Stimulated activated CD8-positive, alpha-beta memory T cell treated with anti-CD3 and anti-CD28 coated beads, Interleukin-4, amount 100 ng/mL, for 4 hours (primary cell): ENCODE measurements at places on chromosomes 13 and 19.
A peak's percentile ranks its signal among the peaks of the same experiment; 100 is the strongest.

DNA sequence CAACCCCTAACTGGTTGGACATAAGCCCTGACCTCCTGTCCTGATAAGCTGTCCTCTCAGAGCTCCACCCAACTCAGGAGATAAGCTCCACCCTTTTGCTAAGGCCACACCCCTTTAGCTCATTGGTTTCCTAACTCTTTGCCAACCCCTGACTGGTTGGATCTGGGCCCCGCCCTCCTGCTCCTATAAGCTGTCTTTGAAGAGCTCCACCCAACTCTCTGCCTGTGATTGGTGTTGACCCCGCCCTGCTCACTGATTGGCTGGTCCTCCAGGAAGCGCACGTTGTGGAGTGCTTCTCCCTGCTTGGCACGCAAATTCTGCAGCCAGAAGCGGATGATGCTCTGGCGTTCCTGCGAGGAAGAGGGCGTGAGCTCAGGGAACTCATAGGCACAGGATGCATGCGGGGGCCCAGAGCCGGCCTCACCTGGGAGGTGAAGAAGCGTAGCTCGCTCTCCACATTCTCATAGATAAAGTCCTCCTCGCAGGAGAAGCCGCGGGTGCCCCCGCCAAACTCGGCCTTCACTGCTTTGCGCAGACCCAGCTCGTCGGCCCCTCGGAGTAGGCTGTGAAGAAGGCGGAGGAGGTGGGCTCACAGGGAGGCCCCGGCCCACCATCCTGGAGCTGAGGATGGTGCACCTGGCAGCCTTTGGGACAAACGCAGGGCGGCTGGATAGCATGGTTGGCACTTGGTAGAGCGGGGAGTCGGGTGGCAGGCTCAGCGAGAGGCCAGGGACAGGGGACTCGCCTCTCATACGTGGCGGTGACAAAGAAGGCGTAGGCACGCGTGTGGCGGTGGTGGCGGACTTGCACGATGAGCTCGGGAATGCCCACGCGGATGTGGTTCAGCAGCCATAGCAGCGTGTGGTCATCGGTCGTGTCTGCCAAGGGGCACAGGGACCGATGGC, 1.7 kb downstream of the ANO8 start:
- no peak for DNase-seq

DNA sequence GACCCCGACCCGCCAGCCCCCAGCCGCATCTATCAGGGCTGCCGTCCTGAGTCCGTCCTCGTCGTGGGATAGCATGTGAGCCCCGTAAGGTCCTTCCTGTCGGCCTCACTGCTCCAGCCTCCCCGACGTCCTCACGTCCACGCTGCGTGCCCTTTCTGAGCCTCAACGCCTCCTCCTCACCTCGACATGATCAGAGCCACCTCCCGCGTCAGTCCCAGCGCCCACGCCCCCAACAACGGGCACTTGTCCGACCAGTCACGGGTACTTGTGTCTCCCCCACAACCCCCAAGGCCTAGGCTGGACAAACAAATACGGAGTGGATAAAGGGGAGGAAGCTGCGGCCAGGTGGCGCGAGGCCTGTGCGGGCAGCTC, 665 bp downstream of the ZNF497 start:
- peak; percentile 29 for DNase-seq

DNA sequence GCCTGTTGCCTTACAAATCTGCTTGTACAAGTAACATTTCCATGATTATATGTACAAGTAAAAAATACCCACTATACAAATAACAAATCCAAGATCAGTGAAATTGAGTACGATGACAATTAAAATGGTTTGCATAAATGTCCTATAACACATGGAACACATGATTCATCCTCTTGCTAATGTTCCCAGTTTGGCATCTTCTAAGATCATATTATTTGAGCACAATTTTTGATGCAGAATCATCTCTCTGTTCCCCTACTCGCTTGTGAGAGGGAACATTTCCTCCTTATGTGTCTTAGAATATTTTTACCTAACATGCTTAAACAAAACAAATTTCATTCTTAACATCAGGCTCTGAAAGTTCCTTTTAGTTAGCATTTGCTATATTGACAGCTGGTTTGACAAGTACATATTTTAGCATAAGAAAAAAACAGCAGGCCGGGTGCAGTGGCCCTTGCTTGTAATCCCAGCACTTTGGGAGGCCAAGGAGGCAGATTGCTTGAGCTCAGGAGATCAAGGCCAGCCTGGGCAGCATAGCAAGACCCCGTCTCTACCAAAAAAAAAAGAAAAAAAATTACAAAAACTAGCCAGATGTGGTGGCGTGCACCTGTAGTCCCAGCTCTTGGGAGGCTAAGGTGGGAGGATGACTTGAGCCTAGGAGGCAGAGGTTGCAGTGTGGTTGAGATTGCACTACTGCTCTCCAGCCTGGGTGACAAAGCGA, 14.2 kb downstream of the ZNF331 start:
- DNase-seq = no peak

DNA sequence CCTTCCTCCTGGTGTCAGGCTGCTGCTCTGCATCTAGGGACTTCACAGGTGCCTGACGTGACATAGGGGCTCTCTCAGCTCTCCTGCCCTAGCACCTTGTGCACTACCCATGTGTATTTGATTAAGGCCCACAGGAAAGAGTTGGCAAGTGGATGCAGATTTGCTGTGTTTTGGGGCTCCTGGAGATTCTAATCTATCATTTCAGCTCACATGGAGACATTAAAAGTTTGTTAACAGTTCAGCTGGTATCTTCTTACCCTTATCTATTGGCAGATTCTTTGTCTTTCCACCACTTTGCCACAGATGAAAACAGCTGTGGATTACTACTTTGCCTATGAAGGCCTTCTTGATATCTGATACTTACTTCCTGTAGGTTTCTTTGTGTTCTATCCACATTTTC, 41.9 kb downstream of the WASF3 start:
- DNase-seq = no peak

- DNase-seq = no peak
Observed at GRCh38 chr13:39461685-39462266, 141.2 kb downstream of the LHFPL6 start.

- DNase-seq = no peak
Observed at GRCh38 chr13:102359264-102359663, 42.6 kb downstream of the FGF14 start.

GRCh38 chr19:31174948-31175347, 174.3 kb downstream of the TSHZ3 start:
- DNase-seq = no peak

DNA sequence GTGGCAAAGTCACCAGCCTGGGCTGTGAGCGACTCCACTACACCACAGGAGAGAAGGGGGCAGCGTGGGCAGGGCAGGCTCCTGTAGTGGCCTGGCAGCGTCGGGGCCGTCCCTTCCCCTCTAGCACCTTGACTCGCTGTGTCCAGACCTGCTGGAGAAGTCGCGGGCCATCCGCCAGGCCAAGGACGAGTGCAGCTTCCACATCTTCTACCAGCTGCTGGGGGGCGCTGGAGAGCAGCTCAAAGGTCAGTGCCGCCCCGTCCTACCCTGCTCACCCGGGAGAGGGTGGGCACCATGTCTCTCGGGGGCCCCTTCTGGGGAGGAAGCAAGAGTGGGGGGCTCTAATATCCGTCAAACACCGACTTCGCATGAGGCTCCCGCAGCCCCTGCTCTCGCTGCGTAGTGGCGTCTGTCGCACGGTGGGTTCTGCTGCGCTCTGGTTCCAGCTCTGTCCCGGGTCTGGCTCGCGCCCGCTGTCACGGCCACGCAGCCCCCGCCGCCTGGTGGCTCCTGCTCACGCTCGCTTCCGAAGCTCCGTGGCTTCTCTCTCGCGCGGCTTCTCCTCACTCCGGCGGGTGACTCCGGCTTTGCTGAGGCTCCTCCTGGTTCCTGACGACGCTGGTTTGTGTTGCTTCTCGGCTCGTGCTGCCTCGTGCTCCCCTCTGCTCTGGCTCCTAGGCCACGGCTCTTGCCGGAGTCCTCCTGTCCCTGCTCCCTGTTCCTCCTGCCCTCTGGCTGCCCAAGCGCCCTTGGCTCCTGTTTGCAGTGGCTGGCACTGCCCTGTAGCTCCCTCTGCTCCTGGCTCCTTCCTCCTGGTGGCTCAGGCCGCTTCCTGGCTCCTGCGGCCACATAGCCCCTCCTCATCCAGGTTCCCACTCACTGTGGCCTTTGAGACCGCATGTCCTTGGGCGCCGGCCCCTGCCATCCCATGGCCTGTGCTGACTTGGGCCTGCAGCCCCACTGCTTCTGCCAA, 27.2 kb downstream of the MYH14 start:
- no peak for DNase-seq

DNA sequence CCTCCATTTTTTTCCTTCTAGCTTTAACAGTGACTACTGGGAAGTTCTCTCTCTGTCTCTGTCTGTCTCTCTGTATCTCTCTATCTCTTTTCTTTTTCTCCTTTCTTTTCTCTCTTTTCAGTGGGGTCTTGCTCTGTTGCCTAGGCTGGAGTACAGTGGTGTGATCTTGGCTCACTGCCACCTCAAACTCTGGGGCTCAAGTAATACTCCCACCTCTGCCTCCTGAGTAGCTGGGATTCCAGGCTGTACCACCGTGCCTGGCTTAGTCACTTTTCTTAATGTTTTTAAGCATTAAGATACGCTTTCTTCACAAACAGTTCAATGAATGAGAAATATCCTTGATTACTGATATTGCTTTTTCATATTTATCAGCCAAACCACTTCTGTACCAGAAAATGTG, 13.1 kb downstream of the PCCA start:
- no peak for DNase-seq

DNA sequence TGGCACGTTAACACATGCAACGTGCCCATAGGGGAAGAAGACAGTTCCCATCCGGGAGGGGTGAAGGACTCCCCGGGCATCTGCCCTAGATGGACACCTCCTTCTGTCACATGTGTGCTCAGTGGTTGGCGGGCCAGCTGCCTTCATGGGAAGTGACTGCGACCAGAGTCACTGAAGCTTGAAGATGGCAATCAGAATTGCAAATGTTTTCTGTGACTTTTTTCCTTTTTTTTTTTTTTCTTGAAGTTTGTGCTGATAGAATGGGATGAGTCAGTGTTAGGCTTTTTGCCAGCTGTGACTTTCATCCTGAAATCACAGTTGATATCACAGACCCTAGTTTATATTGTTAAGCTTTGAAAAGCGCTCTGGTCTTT, 109.2 kb upstream of the MCF2L start:
- DNase-seq = no peak

- DNase-seq = no peak
Observed at GRCh38 chr13:24122569-24122968, 38.0 kb upstream of the SPATA13 start.

DNA sequence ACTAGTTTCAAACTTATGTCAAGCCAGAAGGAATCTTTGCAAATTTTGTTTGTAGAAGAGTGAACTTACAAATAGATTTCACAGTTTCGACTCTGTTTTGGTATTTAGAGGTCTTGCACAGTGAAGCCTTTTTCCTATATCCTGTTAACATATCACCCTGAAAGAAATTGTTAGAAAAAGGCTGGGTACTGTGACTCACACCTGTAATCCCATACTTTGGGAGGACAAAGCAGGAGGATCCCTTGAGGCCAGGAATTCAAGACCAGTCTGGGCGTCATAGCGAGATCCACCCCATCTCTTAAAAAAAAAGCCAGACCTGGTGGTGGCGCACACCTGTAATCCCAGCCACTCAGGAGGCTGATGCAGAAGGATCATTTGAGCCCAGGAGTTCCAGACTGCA, 224.0 kb downstream of the GGACT start:
- no peak for DNase-seq

DNA sequence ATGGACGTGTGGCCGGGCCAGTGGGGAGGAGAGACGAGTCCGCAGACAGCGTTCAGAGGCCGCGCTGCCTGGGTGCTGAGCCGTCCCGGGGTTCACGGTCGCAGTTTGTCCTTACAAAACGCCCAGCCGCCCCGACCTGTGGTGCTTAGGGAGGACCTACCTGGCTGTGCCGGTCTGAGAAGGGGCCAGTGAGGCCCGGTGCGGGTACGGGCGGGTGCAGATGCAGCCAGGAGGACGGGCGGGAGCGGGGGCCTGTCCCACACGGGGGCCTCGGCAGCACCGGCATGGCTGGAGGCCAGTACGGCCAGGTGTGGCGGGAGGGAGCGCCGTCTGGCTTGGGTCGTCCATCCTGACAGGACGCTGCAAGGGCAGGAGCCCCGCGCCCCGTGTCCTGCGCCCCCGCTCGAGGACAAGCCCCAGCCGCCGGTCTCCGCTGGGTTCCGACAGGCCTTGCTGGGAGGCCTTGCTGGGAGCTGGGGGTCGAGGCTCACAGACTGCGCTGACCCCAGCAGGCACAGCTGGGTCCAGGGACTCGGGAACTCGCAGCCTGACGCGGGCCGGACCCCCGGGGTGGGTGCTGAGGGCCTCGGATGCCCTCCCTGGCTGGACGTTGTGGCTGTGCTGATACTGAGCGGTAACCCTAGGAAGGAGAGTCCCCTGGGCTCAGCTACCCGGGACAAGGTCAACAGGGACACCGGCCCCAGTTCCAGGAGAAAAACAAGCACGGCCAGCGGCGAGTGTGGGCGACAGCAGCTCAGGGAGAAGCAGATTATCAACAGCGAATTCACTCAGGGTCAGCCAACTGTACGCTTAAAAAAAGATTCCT, 5.3 kb upstream of the PROZ start:
- DNase-seq = no peak

DNA sequence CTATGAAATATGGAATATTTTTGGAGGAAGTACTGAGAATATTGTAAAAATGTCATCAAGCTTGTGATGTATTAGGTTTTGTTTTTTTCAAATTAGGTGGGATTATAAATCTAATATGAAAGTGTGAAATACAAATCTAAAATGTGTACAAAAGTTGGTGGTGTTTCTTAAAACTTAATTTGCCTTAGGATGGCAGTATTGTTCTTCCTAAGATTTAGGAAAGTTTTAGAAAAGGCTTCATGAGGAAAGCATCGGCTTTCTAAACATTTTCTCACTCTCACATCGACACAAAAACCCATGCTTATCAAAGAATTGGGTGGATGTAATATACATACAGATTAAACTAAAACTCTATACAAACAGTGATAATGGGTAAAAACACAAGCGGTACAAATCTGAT, 972.0 kb upstream of the PCDH20 start:
- DNase-seq = no peak

DNA sequence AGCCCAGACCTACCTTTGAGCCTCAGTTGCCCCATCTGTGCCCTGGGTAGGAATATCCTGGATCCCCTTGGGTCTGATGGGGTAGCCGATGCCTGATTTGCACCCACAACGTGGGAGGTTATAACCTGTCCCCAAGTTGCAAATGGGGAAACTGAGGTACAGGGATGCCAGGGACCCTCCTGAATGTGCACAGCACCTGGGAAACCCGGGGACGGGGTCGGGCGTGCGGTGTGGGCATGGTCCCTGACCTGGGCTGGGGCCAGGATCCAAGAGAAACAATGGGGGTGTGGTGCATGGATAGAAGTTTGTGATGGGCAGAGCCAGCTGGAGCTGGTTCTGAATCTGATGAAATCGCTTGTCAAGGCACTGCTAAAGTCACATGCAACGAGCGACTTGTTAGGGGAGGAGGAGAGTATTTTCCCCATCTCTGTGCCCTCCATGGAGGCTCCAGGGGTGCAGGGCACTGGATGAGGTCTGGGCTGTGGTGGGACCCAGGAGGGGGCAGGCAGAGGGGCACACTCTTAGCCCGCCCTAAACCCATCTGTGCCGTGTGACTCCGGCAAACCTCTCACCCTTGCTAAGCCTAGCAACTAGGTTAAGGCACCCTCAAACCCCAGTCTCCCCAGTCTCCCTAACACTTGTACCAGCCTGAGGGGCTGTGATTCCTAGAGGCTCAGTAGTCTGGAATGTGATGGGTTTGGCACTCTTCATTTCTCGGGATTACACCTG, 749 bp downstream of the GDF15 start:
- DNase-seq = no peak

GRCh38 chr13:72820156-72820897, 38.4 kb downstream of the PIBF1 start:
- no peak for DNase-seq

GRCh38 chr13:25848812-25849745, 202.7 kb downstream of the SHISA2 start:
- no peak for DNase-seq

GRCh38 chr19:45615795-45616703, 14.0 kb upstream of the GPR4 start:
- DNase-seq = peak; percentile 25
